ENCODE measurements at places on chromosomes 13 and 19. TPM values are rescaled to one million over a fixed set of nuclear protein-coding genes. Genes with fewer than 3 reads are reported as not detected.
A peak's percentile ranks its signal among the peaks of the same experiment; 100 is the strongest.

GRCh38 chr19:6023085-6023682, 45.2 kb upstream of the RANBP3 start:
- H3K36me3 ChIP-seq = no peaks in the 10 kb centered on the region
- H3K27ac ChIP-seq = peak overlapping the region; percentile 36

Gene ZSCAN5B
- total RNA-seq = not detected

GRCh38 chr13:101673360-101674105, 221.1 kb downstream of the ITGBL1 start:
- H3K27me3 ChIP-seq = no peaks in the 10 kb centered on the region
- DNase-seq = no peak
- H3K4me3 ChIP-seq = no peak overlapping the region
- no peaks in the 10 kb centered on the region for H3K4me1 ChIP-seq
- no peak overlapping the region for H3K27ac ChIP-seq

- no peak overlapping the region for H3K4me3 ChIP-seq
- DNase-seq = no peak
- H3K27me3 ChIP-seq = no peaks in the 10 kb centered on the region
- H3K27ac ChIP-seq = no peak overlapping the region
Measured at GRCh38 chr13:97135883-97136282, 86.2 kb upstream of the MBNL2 start.

- peak overlapping the region; percentile 25 for H3K27ac ChIP-seq
- no peaks in the 10 kb centered on the region for H3K27me3 ChIP-seq
- no peaks in the 10 kb centered on the region for H3K36me3 ChIP-seq
- H3K4me1 ChIP-seq = no peaks in the 10 kb centered on the region
Measured at GRCh38 chr13:113472355-113473025, 18.0 kb downstream of the DCUN1D2 start.

Gene PRX
- 3.3 TPM for total RNA-seq

DNA sequence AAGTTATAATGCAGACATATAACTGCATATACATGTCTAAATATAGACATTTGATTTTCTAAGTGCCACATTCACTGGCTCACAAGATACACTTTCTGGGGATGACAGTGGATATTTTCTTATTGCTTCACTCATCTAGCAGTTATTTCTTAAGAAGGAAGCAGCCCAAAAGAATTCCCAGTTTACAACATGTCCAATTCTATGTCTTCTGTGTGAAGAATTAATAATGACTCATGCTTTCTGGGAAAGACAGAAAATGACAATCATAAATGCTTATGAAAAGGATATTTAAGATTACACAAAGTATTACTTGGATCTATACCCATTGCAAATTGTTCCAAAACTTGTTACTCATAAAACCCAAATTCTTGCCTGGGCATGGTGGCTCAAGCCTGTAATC, 543.4 kb downstream of the SUCLA2 start:
- no peaks in the 10 kb centered on the region for H3K36me3 ChIP-seq
- DNase-seq = no peak
- H3K4me3 ChIP-seq = no peak overlapping the region
- H3K27me3 ChIP-seq = no peaks in the 10 kb centered on the region
- no peak overlapping the region for H3K27ac ChIP-seq

Gene RGCC
- 29.0 TPM for total RNA-seq

DNA sequence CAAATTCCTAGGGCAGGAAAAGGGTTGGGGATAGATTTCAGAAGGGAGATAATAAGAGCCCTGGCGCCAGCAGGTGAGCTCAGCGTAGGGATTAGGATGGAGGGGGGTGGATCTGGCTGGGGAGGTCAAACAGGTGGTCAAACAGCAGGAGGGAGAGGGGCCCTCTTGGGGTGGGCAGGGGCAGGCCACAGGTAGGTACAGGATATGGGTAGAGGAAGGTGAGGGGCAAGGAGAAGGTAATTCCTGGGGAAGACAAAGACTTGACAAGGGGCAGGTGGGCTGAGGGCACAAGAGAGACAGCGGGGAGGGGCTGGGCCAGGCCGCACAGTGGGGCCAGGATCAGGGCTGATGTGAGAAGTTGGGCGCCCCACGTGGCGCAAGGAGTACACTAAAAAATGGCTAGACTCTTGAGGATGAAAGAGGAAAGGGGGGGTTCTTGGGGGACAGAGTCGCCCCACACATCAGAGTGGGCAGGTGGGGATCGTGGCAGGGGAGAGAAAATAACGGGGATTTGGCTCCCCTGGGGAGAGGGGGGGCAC, 713 bp downstream of the KRI1 start:
- H3K36me3 ChIP-seq = no peaks in the 10 kb centered on the region
- peaks cover 5% of the 10 kb centered on the region for H3K4me1 ChIP-seq
- peak overlapping the region; percentile 84 for H3K4me3 ChIP-seq

GRCh38 chr19:51467864-51468544, 9.8 kb upstream of the SIGLEC8 start:
- H3K27me3 ChIP-seq = no peaks in the 10 kb centered on the region
- no peaks in the 10 kb centered on the region for H3K36me3 ChIP-seq
- H3K4me3 ChIP-seq = no peak overlapping the region
- DNase-seq = no peak

- H3K36me3 ChIP-seq = no peaks in the 10 kb centered on the region
- no peaks in the 10 kb centered on the region for H3K4me1 ChIP-seq
- no peak for DNase-seq
- no peak overlapping the region for H3K4me3 ChIP-seq
- no peaks in the 10 kb centered on the region for H3K27me3 ChIP-seq
Measured at GRCh38 chr19:9881720-9882119, 46.6 kb downstream of the PIN1 start.

GRCh38 chr19:48724796-48725753, 5.5 kb upstream of the MAMSTR start:
- no peak overlapping the region for H3K4me3 ChIP-seq
- no peaks in the 10 kb centered on the region for H3K27me3 ChIP-seq
- peak; percentile 69 for DNase-seq

DNA sequence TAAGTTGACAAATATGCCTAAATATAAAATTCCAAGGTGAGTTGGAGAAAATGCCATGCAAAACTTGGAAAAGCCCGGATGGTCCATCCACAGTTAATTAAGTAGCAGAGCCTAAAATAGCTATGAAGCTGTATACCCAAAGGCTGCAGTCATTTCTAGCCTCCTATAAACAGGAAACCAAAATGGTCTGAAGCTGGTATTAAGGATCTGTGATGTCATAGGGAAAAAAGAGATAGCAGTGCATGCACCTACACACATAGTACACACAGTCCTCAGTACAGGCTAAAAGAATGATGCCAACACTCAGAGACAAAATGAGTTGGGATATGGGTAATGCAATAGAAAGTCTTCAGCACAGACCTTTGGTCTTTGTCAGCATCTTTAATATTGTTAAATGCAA, 736.9 kb downstream of the EFNB2 start:
- H3K36me3 ChIP-seq = no peaks in the 10 kb centered on the region
- DNase-seq = no peak
- H3K4me1 ChIP-seq = no peaks in the 10 kb centered on the region
- H3K27ac ChIP-seq = no peak overlapping the region

DNA sequence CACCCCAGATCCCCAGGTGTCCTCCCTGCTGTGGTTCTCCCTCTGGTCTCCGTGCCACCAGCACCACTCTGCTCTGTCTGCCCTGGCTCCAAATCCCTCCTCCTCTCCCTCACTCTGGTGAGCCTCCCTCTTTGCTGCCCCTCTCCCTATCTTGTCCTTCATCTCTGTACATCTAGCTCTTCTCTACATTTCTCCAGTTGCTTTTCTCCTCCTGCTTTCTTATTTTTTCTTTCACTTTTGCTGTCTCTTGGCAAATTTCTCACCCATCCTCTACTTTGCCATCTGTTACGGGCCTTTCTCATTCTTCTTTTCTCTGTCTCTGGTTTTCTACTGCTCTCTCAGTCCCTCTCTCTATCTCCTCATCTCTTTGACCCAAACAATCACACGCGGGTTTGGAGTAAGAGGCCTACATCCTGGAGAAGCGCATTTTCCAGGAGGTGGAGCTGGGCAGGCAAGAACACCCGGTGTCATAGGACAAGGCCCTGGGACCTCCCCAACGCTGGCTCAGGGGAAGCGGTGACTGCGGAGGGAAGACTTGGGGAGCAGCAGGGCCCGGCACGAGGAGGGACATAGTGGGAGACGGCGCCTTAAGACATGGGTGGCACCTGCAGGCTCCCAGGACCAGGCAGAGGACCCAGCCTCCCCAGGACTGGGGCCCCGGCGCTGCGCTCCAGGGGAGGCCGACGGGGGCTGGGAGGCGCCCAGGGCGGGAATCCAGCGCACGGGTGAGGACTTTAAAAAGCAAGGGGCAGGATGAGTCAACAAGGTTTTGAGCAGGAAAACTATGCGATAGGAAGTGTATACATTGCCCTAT, 9.9 kb downstream of the ZNF611 start:
- H3K4me3 ChIP-seq = no peak overlapping the region
- no peak overlapping the region for H3K27ac ChIP-seq
- H3K4me1 ChIP-seq = no peaks in the 10 kb centered on the region
- no peak for DNase-seq

GRCh38 chr13:79401259-79402070, 4.6 kb downstream of the RBM26 start:
- no peak overlapping the region for H3K27ac ChIP-seq

GRCh38 chr13:26989261-26989956, 182.2 kb downstream of the USP12 start:
- no peak overlapping the region for H3K27ac ChIP-seq
- H3K36me3 ChIP-seq = no peaks in the 10 kb centered on the region
- no peak for DNase-seq
- no peaks in the 10 kb centered on the region for H3K27me3 ChIP-seq
- no peak overlapping the region for H3K4me3 ChIP-seq

DNA sequence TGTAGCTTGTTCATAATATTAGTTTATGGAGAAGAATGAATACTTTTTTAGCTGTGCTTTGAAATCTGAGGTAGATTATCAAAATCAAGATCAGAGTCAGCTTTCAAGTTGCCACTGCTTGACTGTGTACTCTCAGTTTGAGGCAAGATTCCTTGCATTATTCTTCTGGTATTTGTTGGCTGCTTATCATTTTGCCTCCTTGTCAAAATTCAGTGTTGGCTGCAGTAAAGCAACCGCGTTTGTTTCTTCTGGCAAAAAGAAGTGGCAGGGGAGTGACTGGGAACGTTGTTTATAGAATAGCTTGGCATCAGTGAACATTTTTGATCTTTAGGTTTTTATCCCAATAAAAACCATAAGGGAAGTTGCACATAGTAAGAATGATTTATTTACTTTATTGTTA, 419.3 kb upstream of the GPC6 start:
- no peak for DNase-seq
- no peaks in the 10 kb centered on the region for H3K36me3 ChIP-seq
- H3K27ac ChIP-seq = no peak overlapping the region
- H3K27me3 ChIP-seq = no peaks in the 10 kb centered on the region
- no peak overlapping the region for H3K4me3 ChIP-seq
- H3K4me1 ChIP-seq = no peaks in the 10 kb centered on the region

GRCh38 chr19:34265221-34265650, 10.9 kb downstream of the GARRE1 start:
- H3K27me3 ChIP-seq = no peaks in the 10 kb centered on the region
- H3K36me3 ChIP-seq = no peaks in the 10 kb centered on the region
- H3K4me3 ChIP-seq = peak overlapping the region; percentile 6

DNA sequence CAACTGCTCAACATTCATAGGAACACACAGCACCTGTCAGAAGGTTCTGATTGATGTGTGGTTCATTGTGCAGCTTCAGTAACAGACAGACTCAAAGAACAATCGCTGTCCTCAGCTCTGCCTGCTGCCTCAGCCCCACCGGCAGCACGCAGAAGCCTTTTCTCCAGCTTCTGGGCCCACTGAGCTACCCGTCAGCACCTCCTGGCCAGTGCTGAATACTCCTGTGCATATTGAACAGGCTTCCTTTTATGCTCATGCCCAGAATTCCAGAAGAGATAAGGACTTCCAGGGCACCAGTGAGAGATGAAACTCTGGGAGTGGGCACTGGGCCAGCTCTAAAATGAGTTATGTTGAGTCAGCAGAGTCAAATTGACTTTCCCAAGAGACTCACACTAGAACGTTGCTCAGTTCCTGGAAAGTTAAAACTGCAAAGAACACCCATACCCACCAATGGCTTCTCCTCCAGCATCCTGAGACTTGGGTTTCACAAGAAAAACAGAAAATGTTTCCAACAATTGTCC, 119.3 kb downstream of the COL4A1 start:
- no peaks in the 10 kb centered on the region for H3K36me3 ChIP-seq
- no peak for DNase-seq
- no peak overlapping the region for H3K4me3 ChIP-seq
- no peaks in the 10 kb centered on the region for H3K4me1 ChIP-seq
- H3K27ac ChIP-seq = no peak overlapping the region
- H3K27me3 ChIP-seq = no peaks in the 10 kb centered on the region

DNA sequence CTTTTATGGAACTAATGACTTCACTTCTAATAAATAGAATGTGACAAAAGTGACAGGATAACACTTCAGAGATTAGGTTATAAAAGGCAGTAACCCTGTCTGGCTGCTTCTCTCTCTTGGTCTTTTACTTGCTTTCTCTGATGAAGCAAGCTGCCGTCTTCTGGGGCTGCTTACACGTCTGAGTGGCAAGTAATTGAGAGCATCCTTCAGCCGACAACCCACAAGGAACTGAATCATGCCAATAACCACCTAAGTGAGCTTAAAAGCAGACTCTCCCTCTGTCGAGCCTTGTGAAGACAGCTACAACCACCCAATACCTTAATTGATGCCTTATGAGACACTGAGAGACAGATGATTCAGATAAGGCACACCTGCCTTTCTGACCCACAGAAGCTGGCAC, 1091.2 kb downstream of the SLITRK1 start:
- no peaks in the 10 kb centered on the region for H3K4me1 ChIP-seq
- H3K4me3 ChIP-seq = no peak overlapping the region
- no peaks in the 10 kb centered on the region for H3K36me3 ChIP-seq
- no peak for DNase-seq
- H3K27me3 ChIP-seq = no peaks in the 10 kb centered on the region

GRCh38 chr13:105446197-105446596, 1089.3 kb downstream of the EFNB2 start:
- no peak overlapping the region for H3K4me3 ChIP-seq
- no peak overlapping the region for H3K27ac ChIP-seq
- no peaks in the 10 kb centered on the region for H3K27me3 ChIP-seq
- no peak for DNase-seq

GRCh38 chr19:46976845-46977320, 42.8 kb upstream of the NPAS1 start:
- peaks cover 19% of the 10 kb centered on the region for H3K4me1 ChIP-seq
- H3K4me3 ChIP-seq = no peak overlapping the region

All from uterus (tissue), 4 donors.